ENCODE measurements at places on chromosomes 1 and 21.
A peak's percentile ranks its signal among the peaks of the same experiment; 100 is the strongest.

GRCh38 chr1:92619466-92620189, 132.9 kb upstream of the GFI1 start:
- no peak for DNase-seq

GRCh38 chr1:158728510-158729225, 8.1 kb upstream of the OR6K3 start:
- no peak for DNase-seq

DNA sequence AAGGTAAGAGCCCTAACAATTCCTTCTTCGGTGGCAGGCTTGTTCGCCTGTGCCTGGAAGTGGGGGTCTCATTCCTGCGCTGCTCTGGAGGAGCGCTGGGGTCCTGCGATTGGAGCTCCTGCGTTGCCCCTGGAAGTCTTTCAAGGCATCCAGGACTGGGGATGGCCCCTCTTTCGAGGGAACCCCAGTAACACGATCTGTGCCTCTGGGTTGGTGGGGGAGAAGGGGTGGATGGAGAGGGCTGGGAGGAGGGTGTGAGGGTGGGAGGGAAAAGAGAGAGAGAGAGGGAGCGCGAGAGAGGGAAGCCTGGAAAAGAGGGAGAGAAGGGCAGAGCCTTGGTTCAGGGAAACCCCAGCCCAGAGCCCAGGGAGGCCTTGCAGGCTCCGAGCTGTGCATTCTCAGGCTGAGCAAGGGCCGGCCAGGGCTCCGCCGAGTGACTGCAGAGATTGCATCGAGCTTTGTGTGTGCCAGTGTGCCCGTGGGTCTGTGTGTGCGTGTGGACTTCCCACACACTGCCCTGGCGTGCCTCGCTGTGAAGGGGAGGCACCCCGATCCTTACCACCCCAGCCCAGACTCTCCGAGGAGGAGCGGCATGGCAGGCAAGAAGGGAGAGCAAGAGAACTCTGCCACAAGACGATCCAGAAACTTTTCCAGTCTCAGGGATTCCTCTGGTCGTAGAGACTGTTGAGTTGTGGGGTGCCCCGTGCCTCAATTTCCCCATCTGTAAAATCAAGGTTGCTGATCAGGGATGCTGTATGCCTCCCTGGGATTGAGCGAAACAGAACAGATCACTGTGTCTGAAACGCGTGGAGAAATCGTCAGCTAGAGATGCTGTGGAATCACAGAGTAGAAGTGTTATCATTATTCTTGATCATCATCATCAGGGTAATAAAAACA, 619 bp downstream of the BCL9 start:
- DNase-seq, result peak; percentile 4

GRCh38 chr1:107496002-107496401, 355.2 kb downstream of the NTNG1 start:
- no peak for DNase-seq

DNA sequence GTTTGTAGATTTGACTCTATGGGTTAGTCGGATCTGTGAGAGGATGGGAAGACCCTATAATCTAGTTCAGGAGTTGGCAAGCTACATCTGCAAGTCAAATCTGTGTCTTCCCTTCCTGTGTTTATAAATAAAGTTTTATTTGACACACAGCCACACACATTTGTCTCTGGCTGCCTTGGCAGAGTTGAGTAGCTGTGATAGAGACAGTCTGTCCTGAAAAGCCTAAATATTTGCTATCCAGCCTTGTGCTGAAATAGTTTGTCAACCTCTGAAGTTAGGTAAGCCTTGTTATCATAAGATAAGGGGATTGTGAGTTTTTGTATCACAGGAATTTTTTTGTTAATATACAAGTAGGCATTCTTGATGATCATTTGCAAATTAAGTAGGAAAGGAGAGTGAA, 136.8 kb downstream of the NOS1AP start:
- no peak for DNase-seq

DNA sequence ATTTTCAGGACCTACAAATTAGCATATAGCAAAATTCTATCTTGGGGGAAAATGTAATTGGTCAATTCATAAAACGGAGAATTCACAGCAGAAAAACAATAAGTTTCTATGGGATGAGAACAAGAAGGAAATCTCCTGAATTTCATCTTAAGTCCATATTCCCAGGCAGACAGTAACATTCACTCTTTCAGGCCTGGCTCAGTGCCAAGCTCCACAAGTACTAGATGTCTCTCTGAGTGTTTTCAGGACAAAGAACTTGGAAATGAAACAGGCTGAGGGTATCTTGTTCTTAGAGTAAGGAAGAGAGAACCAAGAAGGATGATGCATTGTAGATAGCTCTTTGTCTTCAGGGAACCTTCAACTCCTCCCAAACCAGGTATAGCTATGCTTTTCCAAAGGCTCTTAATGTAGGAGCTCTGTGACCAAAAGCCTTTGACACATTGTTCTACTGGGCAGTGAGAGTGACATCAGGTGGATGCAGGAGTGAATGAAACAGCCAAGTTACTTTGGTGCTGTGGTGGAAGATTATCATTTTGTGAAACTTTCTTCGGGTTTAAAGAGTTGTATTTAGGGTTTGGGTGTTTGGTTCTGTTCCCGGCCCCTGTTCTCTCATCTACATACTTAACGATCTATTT, 298.3 kb downstream of the GPATCH2 start:
- no peak for DNase-seq

GRCh38 chr21:41761934-41762635, 4.8 kb downstream of the RIPK4 start:
- DNase-seq, result no peak

DNA sequence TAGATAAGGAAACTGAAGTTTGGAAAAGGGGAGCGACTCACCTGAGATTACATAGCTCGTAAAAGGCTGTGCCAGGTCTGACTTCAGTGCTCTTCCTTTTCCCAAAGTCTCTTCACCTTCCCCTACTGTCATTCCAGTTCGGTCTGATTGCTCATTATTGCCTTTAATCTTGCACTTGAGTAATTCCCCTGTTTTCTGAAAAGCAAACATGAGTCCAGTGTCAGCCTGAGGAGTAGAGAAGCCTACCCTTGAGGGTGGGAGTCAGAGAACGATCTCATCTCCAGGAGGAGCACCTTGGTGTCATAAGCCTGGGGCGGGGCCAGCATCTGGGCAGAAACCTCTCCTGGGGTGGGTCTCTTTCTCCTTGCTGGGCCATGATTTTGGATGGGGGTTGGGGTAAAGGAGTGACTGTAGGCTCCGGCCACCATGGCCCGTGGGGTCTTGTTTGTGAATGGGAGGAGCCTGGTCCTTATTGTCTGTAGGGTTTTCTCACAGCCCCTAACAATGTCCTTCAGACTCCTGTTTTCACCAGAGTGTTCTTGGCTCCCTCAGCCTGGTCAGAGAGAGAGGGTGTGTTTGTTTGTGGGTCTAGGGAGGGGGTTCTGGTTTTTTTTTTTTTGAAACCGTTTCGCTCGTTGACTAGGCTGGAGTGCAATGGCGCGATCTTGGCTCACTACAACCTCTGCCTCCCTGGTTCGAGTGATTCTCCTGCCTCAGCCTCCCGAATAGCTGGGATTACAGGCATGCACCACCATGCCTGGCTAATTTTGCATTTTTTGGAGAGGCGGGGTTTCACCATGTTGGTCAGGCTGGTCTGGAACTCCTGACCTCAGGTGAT, 6.0 kb downstream of the VANGL2 start:
- no peak for DNase-seq

- no peak for DNase-seq
Observed at GRCh38 chr1:14106126-14106525, 406.1 kb downstream of the PRDM2 start.

GRCh38 chr1:93667642-93668041, 14.0 kb downstream of the BCAR3 start:
- DNase-seq, result no peak

DNA sequence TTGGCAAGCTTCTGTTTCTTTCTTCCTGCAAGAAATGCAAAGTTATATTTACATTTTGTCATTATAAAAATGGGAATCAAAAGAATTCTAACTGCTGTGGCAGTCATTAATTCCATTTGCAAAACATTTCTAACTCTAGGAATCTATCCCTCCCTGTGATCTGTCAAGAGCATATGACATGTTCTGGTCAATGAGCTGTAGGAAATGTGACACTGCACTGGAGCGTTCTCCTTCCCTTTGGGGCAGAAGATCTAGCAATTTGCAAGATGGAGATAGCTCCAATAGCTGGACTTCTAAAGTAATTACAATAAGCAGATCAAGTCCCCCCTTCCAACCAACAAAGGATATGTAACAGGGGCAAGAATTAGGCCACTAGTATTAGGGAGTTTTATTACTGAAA, 6.3 kb downstream of the TOMM20 start:
- DNase-seq, result no peak

DNA sequence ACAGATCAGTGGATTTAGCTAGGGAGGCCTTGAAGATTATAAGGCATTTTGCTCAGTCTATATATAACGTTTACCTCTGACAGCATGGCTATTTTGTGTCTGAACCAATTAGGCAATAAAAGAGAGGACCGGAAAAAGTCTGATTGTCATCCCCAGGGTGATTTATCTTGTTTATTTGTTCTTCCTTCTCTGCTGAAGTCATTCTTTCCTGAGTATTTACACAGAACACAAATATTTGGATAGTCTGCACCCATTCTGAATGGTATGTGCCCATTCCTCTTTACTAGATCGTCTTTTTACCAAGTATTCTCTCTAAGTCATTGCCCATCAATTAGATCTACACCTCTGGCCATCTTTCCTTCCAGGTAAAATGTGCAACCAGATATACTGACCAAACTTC, 1602.9 kb downstream of the KCNT2 start:
- DNase-seq, result no peak

DNA sequence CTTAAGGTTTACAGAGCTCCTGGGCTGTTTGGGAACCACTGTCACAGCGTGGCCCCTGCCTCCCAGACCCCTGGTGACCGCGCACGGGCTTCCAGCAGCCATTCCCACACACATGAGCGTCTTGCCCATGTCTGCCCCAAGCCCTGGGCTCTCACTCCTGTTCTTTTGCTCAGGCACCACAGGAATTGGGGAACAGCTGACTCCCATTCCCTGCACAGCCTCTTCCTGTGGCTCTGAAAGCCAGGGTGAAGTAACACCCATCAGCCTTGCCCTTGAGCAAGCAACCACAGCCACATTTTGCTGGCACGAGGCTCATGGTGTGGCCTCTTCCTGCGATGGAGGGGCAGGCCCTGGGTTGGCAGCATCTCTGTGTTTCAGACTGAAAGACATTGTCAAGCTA, 14.3 kb upstream of the GPR157 start:
- no peak for DNase-seq

DNA sequence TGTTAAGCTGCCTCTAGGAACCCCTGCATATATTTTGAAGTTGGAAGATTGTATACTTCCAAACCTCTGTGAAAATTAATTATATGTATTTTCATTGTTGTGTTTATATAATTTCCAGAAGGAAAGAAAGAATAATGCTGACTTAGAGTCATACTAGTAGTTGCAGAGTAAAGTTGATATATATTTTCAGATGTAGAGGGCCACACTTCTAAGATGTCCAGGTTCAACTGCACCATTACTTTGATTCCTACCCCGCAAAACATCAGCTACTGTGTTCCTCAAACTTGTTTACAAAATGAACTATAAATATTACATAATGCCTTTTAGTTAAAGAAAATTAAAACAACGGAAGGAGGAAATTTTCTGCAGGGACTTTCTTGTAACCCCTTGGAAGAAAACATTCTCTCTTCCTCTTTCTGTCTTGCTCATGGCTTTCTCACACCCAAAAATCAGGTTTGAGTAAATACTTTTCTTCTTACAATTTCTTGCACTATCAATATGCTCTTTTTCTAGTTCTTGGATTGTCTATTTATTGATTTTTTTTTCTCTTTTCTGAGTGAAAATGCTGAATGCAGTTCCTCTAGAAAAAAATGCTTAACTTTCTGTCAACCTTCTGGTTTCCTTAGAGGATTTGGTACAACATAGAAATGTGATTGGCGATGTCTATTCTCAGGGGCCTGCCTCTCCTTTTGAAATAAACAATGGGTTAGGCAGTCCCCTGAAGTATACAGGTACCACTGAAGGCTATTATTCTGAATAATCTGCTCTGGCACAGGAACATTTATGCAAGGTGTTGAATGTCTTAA, 867.8 kb downstream of the TTLL7 start:
- no peak for DNase-seq
